ENCODE measurements at places on chromosomes 16 and 17. TPM values are rescaled to one million over a fixed set of nuclear protein-coding genes. Genes with fewer than 3 reads are reported as not detected.

- DNase-seq: no peak
Measured at GRCh38 chr17:60535382-60536279, 9.6 kb upstream of the APPBP2 start.

DNA sequence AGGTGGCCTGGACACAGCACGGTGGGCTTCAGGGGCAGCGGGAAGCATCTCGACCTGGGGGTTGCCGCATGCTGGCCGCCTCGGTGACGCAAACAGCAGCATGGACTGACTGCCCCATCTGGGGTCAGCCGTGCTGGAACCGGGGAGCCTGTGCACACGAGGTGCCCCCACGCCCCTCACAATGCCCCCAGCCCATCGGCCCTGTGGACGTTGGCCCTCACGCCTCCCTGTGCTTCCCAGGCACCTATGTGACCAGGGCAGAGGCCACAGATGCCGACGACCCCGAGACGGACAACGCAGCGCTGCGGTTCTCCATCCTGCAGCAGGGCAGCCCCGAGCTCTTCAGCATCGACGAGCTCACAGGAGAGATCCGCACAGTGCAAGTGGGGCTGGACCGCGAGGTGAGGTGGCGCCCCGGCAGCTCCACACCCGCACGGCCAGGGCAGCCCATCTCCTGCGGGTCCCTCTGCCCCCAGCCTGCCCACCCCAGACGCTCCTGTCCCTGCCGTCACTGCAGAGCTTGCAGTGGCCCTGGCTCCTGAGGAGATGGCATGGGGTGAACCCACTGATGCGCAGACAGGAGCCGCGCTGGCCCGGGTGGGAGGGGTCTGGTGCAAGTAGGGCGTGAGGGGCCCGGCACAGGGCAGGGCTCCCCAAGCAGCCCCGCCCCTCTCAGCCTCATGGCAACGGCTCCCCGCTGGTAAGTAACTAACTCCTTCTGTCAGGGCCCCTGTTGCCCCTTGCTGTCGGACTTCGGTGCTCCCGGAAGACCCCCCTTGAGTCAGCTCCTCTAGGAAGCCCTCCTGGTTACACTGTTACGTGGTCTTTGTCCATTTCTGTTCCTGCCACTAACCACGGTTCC, 13.6 kb downstream of the CDH15 start:
- DNase-seq: peak; percentile 8

The KRT32 gene
- total RNA-seq: not detected

GRCh38 chr16:149024-149660, 3.3 kb upstream of the HBZ start:
- DNase-seq: no peak

GRCh38 chr17:68290268-68290954, 516 bp downstream of the SLC16A6 start:
- peak; percentile 34 for DNase-seq

DNA sequence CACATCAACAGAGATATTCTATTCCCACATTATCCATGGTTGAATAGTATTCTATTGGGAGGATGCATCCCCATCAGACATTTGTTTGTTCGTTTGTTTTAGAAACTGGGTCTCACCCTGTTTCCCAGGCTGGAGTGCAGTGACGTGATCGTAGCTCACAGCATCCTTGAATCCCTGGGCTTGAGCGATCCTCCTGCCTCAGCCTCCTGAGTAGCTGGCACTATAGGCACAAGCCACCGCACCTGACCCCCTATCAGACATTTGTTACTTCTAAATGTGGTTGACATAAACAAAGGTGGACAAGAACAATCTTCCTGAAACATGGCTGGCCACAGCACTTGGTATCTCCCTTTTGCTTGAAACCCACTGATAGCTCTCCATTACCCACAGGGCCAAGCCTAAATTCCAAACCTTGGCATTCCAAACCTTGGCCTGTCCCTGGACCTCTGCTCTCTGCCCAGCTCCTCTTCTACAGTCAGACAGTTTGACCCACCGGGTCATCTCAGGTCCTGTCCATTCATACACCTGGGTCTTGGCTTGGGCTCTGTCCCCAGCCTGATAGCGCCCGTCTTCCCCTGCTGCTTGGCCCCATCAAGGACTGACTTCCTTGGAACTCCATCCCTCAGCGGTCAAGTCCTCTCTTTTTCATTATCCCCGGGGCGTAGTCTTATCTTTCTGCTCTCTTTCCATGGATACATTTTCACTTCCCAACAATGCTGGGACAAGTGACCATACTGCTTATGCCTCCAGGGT, 1.5 kb upstream of the PRR29 start:
- no peak for DNase-seq

DNA sequence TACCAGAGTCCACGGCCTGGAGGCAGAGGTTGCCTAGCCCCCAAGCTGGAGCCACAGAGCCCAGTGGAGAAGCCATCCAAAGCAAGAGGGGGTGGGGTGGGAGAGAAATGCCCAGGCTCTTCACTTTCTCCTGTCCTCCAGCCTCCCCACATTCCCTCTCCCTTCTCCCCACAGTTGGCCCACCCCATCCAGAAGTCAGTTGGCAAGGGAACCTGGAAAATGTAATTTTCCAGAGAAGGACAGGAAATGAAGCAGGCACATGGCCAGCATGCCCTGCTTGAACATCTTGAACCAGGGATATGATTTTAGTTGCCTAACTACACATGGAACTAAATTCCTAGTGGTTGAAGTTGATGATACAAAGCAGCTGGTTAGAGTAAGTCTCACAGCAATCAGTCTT, 73.3 kb upstream of the IRX6 start:
- no peak for DNase-seq

The RHBDL1 gene
- 1.6 TPM for total RNA-seq

The EEF2KMT gene
- 5.5 TPM for total RNA-seq

DNA sequence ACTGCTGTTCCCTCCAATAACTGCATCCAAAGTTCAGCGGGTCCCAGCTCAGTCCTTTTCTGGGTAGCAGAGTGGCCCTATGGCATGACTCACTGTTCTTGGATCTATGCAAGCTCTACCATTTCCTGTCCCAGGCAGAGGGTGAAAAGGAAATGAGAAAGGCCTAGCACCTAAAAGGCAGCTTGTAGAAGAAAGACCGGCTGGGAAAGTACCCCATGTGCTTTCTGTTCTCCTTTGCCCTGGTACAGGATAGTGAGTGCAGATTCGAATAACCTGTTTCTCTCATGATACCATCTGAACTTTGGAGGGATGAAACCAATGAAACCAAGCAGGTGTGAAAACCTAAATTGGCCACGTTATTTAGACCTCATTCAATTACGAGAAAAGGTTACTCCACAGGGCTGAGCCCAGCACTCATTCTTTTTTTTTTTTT, 12.7 kb upstream of the HASPIN start:
- DNase-seq: no peak

The DNAAF1 gene
- not detected for total RNA-seq
